ENCODE measurements at places on chromosomes 13 and 19.

DNA sequence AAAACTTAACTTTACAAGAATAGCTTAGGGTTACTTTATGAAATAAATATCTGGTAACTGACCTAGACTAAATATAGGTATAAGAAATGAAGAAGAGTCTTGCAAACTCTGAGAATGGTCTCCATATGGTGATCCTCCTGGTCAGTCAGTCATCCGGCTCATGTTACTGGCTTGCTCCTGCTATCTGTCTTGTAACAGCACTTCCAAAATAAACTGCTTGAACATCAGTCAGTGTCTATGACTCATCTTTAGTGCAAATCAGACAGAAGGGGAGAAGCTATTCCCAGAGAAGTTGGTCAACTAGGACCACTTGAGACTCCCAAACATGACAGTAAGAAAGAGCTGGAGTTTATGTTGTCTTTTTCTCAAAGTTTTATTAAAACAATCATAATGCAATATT lies 1550.9 kb downstream of the PCDH9 start:
- DNase-seq = no peak

DNA sequence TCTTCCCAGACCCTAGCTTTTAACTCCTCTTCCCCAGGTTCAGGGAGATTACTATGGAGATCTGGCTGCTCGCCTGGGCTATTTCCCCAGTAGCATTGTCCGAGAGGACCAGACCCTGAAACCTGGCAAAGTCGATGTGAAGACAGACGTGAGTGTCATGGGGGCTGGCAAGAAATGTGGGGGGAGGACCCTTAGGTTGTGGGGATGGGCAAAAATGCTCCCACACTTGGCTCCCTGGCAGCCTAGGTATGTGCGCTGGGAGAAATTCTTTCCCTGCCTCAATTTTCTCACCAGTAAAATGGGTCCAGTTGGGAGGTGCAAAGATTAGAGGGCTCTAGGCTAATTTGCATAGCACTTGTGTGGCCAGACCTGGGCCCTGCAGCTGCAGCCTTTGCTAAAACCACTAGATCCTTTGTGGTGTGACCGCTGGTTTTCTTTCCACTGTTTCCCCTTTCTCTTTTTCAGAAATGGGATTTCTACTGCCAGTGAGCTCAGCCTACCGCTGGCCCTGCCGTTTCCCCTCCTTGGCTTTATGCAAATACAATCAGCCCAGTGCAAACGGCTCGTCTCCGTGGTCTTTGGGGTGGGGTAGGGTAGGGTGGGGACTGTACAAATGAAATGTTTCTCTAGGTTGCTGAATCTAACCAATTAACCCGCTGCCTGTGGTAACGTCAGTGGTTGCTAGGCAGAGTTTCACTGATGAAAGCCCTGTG lies 959 bp upstream of the RAB4B start:
- peak; percentile 90 for DNase-seq

- DNase-seq = no peak
Observed at GRCh38 chr19:44627631-44628030, 14.3 kb downstream of the IGSF23 start.

GRCh38 chr19:45472563-45473366 lies 5.0 kb downstream of the FOSB start:
- no peak for DNase-seq

DNA sequence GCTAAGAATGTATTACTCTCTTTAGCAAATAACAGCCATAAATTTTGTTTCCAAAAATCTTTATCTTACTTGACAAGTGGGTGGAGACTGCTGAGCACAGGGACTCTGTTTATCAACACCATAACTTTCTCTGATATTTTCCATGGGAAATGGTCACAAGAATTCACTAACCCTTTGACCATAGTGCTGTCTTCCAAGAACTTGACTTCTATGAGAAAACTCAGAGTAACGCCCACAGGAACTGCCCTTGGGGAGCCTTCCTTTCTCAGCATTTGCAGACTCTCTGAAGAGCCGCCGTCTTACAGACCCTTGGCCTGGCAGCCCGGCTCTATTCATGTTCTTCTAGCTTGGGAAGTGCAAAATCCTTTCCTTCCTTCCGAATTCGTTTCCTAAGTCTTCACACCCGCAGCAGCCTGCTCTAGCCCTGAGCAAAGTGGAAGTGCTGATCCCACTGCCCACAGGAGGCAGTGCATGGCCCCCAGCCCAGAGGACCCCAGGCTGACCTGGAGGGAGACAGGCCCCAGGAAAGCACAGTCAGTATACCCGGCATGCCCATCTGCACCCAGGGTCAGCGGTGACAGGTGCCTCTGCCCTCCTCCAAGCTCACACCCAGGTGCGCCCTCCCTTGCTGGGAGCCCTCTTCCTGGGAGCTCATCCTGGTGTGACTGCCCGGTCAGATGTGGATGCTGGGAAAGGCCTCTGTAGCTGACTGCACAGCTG lies 10.2 kb downstream of the GAS6 start:
- DNase-seq = no peak

- DNase-seq = no peak
Observed at GRCh38 chr13:111854403-111854802, 212.5 kb upstream of the SOX1 start.

GRCh38 chr13:71939186-71939585 lies 72.2 kb upstream of the DACH1 start:
- no peak for DNase-seq

DNA sequence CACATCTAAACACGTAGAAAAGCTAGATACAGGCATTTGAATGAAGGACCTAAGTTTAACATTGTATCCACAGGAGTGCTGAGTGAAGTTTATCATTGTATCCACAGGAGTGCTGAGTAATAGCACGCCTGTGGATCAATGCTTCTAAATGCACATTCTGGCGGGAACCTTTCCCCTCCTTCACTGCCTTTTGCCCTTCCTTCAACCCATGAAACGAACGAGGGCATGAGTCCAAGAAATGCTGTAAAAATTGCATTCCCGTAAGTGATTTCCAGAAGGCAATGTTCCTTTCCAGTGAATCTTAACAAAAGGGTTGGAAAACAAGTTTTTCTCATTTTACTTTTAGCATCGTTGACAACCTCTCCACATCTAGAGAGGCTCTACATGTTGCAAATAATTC lies 88.1 kb downstream of the ZDHHC20 start:
- DNase-seq = no peak

GRCh38 chr13:96490496-96490989 lies 400.6 kb downstream of the HS6ST3 start:
- no peak for DNase-seq

DNA sequence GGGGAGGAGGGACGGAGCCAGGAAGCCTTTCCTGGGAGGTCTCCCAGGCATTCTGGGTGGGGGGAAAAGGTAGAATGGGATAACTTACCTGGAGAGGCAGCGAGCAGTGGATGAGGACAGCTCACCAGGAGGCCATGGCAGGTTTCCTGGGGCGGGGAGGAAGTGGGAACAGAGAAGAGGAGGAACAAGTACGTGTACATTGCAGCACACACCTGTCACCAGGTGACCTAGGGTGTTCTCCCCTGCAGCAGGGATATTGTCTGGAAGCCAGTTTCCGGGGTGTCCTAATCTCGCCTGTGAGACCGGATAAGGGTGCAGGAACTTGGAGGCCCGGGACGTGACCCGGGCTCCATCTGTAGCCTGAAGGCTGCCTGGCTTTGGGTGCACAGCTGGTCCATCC lies at the start of gene FUT3:
TSS of gene FUT3 (minus strand) at position 148 of the 400 bp plus-strand sequence.
- no peak for DNase-seq

DNA sequence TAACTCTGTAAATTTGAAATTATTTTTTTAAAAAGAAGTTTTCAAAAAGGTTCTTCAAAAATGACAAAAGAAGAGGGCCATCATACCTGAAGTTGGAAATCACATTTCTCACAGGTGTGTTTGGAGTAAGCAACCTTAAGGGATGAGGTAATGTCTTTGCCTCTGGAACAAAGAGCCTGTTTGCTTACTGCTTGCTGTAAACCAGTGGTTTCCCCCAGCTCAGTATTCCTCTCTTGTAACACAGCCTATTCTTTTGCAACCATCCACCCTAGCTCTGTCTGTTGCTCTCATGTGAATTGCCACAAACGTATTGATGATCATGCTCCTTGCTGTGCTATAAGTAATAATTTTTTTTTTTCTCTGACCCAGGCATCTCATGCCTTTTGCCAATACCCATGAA lies 38.1 kb downstream of the UCHL3 start:
- no peak for DNase-seq

GRCh38 chr13:33224686-33225085 lies 60.9 kb downstream of the STARD13 start:
- DNase-seq = no peak

DNA sequence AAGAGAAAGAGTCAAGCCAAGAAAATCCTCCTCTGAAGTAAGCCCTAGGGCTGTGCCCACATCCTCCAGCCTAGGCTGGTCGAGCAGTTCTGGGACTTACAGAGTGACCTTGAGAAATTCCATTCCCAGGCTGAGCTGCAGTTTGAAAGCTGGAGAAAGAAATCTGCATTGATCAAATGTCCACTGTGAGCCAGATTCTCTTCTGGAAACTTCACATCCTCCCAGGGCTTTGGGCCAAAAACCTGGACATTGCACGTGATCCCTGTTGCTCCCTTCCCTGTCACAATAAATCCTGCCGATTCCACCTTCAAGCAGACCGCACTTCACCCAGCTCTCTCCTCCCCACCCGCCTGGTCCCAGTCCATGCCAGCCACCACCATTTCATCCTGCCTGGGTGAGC lies 15.7 kb downstream of the TMEM143 start:
- no peak for DNase-seq

- no peak for DNase-seq
Observed at GRCh38 chr19:31574251-31574973, 225.2 kb upstream of the TSHZ3 start.

- DNase-seq = no peak
Observed at GRCh38 chr19:6418562-6418932, 6.1 kb downstream of the KHSRP start.

GRCh38 chr19:8259922-8260247 lies 48.3 kb downstream of the CD320 start:
- DNase-seq = no peak

DNA sequence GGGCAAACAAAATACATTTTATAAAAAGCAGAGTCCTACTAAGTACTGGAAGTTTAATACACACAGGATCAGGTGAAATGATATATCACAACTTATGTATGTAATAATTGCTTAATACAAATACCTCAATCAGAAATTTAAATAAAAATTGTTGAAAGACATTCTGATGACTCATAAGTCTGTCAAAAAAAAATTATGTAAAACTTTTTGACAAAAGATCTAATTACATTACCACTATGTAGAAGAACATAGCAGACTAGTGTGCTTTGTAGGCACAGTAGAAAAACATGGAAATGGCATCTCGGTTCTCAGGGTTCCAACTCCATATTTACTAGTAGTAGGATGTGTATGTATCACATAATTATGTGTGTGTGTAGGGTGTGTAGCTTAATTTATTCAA lies 156.2 kb downstream of the DNAJC3 start:
- DNase-seq = no peak

- DNase-seq = no peak
Observed at GRCh38 chr19:18190278-18190677, 2.7 kb upstream of the MPV17L2 start.

DNA sequence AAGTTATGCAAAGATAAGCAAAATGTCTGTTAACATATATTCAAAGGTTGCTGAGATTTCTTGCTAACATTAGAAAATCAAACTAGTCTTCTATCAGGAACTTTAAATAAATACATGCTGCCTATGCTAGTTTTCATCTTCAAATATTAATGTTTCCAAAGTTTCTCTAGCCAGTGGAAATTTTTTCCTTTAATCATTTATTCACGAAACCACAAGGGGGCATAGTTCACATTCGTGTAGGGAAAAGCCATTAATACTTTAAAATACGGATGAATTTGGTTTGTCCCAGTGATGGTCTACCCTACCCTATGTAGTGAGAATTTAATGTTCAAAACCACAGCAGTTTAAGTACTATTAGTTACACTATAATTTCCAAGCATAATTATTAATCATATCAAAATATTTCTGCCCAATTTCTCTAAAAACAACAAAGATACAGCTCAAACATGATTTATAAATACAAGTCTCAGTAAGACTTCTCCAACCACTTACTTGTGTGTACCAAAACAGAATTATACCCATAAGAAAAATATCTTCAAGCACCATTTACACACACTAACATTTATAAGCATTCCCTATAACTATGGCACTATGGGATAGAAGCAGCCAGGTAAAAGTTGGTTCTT lies 16.2 kb downstream of the NUFIP1 start:
- DNase-seq = no peak

GRCh38 chr19:47141695-47142094 lies 11.1 kb downstream of the SAE1 start:
- no peak for DNase-seq

- no peak for DNase-seq
Observed at GRCh38 chr13:73055813-73056564, 2.8 kb upstream of the KLF5 start.

DNA sequence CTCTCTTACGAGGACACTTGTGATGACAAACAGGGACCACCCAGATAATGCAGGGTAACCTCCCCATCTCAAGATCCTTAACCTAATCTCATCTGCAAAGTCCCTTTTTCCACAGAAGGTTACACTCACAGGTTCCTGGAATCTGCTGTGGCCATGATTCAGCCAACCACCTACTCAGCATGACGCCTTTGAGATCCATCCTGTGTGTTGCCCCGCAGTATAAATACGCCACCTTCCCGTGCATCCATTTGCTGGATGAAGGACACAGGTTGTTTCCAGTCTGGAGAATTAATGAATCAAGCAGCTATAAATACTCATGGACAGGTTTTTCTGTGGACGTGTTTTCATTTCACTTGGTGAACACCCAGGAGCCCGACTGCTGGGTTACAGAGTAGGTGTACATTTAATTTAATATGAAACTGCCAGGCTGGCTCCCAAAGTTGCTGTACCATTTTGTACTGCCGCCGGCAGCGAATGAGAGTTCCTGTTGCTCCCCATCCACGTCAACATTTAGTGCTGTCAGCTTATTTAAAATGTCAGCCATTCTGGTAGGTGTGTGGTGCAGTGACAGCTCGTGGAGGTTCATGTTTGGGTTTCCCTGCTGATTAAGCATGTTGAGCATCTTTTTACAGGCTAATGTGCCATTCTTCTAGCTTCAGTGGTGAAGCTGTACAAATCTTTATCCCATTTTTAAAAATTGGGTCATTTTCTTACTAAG lies 40.2 kb downstream of the ELL start:
- DNase-seq = peak; percentile 19

DNA sequence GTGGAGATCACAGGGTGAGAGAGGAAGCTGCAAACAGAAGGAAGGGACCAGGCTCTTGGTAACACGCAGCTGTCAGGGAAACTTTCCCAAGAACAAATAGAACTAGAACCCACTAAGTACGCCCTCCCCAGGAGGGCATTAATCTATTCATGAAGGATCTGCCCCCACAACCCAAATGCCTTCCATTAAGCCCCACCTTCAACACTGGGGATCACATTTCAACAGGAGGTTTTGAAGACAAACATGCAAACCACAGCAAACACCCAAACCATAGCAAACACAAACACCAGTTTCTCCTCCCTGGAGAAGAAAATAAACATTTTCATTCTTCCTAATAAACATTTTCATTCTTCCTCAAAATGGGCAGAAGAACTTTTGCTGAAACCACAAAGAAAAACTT lies 329.6 kb downstream of the EFNB2 start:
- DNase-seq = no peak

- DNase-seq = no peak
Observed at GRCh38 chr19:49071860-49072547, 495 bp downstream of the KCNA7 start.

All from stimulated activated CD4-positive, alpha-beta T cell treated with anti-CD3 and anti-CD28 coated beads, Interleukin-4, amount 100 ng/mL, for 24 hours (primary cell).